Activated CD4-positive, alpha-beta T cell treated with anti-CD3 and anti-CD28 coated beads, Interleukin-2, amount 50 U/mL, for 1 hour (primary cell): ENCODE measurements at places on chromosomes 1 and 21.

GRCh38 chr1:29706936-29707335, 470.6 kb downstream of the PTPRU start:
- DNase-seq: no peak

DNA sequence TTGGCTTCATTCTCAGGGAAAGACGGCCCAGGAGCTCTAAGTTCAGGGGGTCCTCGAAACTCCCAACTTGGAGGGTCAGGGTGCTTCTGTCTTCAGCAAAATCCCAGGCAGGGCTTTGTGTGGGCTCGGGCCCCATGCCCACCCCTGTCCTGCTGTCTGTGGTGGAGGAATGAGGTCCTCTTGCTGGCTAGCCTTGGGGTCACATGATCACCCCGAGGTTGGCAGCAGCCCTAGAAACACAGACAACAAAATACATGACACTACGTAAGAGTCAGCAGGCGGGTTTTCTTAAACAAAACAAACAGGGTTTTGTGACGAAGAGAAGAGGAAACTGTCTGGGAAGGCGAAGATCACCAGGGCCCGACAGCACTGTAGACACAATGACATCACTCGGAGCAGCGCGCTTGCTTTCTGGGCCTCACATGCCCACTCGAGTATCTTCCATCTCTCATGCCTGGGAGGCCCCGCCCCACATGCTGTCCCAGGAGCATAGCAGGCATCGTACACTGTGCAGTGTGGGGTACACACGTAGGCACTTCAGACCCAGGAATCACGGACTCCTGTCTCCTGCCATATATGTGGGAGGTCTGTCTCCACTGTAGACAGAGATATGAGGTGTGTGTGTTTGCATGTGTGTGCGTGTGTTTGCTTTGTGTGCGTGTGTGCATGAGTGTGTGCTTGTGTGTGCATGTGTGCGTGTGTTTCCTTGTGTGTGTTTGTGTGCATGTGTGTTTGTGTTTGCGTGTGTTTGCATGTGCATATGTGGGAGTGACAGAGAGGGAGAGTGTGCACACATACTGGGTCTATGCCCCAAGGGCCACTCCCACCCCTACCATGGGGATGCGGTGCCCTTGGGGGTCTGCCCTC, 94.7 kb downstream of the SIK1 start:
- no peak for DNase-seq

DNA sequence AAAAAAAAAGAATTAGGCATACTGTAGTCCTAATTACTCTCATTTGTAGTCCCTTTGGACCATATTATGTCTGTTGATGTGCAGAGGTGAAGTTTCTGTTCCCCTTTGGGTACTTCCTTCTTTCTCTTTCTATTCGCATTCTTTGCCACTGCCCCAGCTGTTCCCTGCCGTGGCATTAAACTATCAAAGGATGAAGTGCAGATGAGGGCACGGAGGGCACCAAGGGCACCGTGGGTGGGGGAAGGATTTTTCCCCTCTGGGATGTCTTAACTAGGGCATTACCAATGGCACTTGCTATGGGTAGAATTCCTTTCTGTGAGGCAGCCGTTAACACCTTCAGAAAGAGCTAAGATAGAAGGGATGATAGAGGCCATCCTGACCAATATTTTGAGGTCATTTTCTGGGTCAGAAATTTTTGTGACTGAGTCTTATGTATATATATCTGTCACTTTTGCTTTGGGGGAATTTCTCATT, 4.9 kb upstream of the MAPKAPK2 start:
- no peak for DNase-seq

DNA sequence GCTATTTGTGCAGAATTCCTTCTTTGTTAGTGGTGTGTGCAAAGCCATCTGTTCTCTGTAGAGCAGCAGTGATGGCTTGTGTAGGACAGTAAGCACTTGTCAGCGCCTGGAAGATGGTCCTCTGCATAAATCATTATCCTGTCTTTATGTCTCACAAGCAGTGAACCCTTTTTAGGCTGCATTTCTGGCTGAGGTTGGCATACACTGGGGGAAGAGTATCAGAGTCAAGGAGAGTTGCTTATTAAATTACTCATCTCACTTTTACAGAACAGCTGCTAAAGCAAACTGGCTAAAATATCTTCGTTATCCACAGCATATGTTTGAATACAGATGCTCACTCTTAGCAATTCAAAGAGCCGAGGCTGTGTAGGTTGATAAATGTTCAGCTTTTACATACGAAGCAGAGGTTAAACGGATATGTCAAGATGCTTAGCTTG, 54.6 kb upstream of the NCAM2 start:
- DNase-seq: no peak

DNA sequence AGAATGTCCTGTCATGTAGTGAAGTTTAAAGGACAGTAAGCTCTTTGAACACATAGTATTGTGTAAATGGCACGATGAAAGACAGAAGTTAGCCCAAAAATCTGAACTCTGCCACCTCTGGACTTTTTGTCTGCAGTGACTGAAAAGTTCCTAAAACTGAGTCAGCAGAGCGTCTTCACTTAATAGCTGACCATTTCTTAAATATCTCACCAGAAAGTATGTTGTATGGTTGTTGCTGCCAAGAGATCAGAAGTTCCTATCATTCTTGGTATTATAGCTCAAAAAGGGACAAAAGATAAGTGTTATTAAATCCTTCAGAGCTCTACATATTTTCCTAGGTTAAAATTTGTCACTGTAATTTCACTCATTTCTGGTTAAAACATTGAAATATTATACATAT, 1003.0 kb downstream of the TTLL7 start:
- no peak for DNase-seq

- DNase-seq: peak; percentile 60
Observed at GRCh38 chr1:167936930-167937708, at the start of gene MPC2. Gene MPC2 (minus strand): TSS chr1:167937072. CDS start chr1:167935841, 1,231 bp downstream.
